Stimulated activated CD8-positive, alpha-beta memory T cell treated with anti-CD3 and anti-CD28 coated beads, Interleukin-12 subunit alpha, Interleukin-12 subunit beta, amount 100 ng/mL, for 1 hour (primary cell): ENCODE measurements at places on chromosomes 2 and 18.

- no peak for DNase-seq
These were observed 25.1 kb downstream of the STEAP3 start for GRCh38 chr2:119248751-119249150.

- no peak for DNase-seq
These were observed 56.3 kb downstream of the MARCHF4 start for GRCh38 chr2:216315802-216316603.

- no peak for DNase-seq
These were observed 1.4 kb downstream of the TOGARAM2 start for GRCh38 chr2:28982381-28982950.

- no peak for DNase-seq
These were observed 2.2 kb downstream of the PLEKHA3 start for GRCh38 chr2:178482437-178482836.

DNA sequence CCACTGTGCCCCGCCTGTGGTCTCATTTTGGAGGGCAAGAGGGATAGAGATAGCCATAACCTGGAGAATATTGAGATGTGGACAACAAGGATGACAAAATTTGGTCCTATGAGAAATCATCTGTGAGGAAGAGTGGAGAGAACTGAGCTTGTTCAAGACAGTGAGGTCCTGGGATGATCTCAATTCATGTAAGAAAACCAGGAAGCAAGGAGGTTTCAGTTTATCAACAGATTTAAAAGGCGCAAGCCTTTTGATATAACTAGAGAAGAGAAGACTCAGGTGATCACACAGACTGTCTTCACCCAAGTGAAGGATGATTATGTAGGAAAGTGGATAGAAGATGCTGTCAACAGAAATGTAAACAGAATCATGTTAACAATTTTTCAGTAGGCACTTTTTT, 39.1 kb downstream of the PCBP1 start:
- no peak for DNase-seq

- no peak for DNase-seq
These were observed 225.9 kb upstream of the RASGRP3 start for GRCh38 chr2:33250417-33251029.

DNA sequence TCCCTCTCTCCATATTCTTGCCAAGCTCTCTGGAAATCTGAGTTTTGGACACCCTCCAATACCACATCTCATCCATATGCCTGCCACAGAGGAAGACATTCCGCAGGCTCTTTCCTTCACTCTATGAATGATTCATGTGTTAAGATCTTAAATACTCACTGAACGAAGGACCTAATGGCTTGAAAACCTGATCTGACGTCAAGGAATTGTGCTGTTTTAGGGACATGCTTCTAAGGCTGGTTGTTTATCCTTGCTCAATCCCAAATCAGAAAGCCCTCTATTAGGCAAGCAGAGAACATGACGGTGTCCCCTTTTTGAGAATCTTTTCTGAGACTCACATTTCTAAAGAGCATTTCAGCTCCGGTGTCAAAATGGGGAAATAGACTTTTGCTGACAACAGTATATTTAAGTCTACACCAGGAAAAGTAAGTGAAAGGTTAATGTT, 83.7 kb upstream of the GALNT5 start:
- no peak for DNase-seq

DNA sequence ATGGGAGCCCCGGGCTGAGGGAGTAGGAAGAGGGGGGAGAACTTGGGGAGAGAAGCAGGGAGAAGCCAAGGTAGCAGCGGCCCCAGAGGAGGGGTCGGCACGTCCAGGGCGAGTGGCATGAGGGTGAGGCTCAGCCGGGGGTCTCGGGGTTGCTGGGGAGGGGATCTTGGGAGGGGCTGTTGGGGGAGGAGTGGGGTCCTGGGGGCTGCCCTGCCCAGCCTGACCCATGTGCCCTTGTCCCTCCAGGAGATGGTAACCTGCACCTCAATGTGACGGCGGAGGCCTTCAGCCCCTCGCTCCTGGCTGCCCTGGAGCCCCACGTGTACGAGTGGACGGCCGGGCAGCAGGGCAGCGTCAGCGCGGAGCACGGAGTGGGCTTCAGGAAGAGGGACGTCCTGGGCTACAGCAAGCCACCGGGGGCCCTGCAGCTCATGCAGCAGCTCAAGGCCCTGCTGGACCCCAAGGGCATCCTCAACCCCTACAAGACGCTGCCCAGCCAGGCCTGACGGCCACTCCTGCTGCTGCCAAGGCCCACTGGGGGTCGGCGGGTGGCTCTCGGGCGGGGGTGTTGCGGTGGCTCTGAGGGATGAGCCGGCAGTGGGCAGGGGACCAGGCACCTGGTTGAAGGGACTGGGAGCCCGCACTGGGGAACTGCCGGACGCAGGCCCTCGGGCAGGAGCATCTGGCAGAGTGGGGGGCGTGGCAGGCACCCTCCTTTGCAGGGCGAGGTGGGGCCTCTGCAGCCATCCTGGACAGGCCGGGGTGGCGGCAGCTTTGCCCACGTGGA, 9.0 kb upstream of the GAL3ST2 start:
- DNase-seq, result no peak

DNA sequence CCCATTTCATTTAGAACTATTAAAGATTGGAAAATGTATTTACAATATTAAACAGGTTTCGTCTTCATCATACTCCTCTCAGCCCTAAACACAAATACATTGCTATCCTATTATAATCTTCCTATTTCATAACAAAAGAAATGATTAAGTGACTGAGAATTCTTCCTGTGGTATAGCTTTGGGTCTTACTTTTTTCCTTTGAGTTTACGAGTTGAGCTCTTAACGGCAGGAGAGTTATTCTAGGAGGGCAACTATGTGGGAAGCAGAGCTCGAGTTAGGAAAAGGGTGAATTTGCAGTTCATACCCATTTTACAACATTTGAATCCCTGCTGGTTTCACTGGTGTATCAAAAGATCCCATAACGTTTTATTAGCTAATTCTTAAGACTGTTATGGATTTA, 105.0 kb downstream of the FIGN start:
- no peak for DNase-seq
